ENCODE measurements at places on chromosomes 1 and 21. TPM values are rescaled to one million over a fixed set of nuclear protein-coding genes. Genes with fewer than 3 reads are reported as not detected.

Gene TMEM240
- 0.55 TPM for polyA plus RNA-seq

Gene LDLRAD2
- polyA plus RNA-seq: 0.48 TPM

Gene PTGER3
- 0.24 TPM for polyA plus RNA-seq

Gene TCHHL1
- polyA plus RNA-seq: not detected

Gene NR1I3
- 0.17 TPM for polyA plus RNA-seq

Gene EPHB2
- polyA plus RNA-seq: 0.06 TPM

Gene SLAMF8
- polyA plus RNA-seq: 0.22 TPM

Gene SPRR2G
- polyA plus RNA-seq: not detected

- no peak for DNase-seq
Observed at GRCh38 chr1:240562111-240562590, 49.8 kb downstream of the GREM2 start.

DNA sequence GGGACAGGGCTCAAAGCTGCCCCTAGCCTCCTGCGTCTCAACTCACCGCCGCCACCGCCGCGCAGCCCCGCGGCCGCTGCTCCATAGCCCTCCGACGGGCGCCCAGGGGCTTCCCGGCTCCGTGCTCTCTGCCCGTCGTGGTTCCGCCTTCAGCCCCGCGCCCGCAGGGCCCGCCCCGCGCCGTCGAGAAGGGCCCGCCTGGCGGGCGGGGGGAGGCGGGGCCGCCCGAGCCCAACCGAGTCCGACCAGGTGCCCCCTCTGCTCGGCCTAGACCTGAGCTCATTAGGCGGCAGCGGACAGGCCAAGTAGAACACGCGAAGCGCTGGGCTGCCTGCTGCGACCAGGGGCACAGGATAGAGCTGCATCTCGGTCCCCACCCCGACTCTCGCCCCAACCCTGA is at the start of gene TNFRSF25:
TSS of gene TNFRSF25 (minus strand) at position 151 of the 400 bp plus-strand sequence. CDS start at position 85, 66 bp downstream.
- no peak for DNase-seq

GRCh38 chr1:54653036-54653435 is 11.4 kb downstream of the MROH7 start:
- DNase-seq: no peak

DNA sequence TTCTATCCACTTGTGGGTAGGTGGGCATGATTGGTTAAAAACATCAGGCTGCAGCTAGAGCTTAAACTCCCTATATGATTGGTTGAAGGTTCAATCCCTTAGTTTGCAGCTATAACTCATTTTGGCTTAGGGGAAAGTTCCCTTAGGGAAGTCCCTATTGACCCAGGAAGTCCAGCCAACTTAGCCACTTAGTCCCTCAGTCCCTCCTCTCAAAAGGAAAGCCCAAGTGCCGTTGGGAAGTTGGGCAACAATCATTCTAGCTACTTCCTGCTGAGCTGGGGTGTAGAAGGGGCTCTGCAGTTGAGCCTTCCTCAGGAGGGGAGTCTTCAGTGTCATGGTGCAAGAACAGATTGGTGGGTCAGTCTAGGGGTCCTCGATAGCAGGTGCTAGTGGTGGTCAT is 12.2 kb downstream of the MSTO1 start:
- DNase-seq: no peak

- DNase-seq: no peak
Observed at GRCh38 chr1:36874271-36875060, 159.8 kb downstream of the GRIK3 start.

- no peak for DNase-seq
Observed at GRCh38 chr1:110051262-110051648, 16.8 kb downstream of the STRIP1 start.

GRCh38 chr1:204211046-204211445 is 2.7 kb downstream of the GOLT1A start:
- no peak for DNase-seq

- DNase-seq: no peak
Observed at GRCh38 chr1:63861052-63861691, 87.4 kb downstream of the ROR1 start.

DNA sequence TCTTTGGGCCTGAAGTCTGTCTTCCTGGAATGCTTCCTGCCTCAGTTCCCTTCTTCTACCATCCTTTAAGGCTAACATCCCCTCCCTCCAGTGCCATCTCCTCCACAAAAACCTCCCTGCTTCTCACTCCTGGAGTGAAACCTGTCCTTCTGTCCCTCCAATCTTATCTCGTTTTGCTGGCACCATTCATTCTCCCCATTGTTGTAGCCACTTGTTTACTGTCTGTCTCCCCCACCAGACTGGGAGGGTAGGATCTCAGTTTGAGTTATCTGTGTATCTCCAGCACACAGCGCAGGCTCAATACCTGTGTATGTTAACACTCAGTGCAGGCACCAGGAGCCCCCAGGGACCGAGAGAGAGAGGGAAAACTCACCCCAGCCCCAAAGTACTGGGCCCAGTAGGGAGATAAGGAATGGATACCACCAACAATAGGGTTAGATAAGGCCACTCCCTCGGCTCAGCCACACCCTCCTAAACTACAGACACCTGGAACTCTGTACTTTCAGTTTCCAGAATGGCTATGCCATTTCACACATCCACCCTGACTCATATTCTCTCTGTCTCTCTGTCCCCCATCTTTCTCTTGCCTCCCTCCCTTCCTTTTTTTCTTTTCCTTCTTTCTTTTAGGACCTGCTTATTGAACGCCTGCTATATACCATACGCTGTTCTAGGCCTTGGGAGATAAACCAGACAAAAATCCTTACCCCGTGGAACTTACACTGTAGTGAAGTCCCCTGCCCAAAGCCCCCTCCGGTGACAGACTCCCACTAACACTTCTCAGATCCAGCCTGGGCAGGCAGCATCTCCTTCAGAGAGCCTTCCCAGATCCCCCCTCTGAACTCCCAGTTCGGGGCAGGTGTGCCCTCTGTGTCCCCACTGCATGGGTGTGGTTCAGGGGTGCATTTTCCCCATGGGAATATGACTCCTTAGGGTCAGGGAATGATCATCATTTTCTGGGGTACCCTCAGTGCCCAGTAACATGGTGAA is 3.3 kb upstream of the SSBP3 start:
- DNase-seq: no peak

DNA sequence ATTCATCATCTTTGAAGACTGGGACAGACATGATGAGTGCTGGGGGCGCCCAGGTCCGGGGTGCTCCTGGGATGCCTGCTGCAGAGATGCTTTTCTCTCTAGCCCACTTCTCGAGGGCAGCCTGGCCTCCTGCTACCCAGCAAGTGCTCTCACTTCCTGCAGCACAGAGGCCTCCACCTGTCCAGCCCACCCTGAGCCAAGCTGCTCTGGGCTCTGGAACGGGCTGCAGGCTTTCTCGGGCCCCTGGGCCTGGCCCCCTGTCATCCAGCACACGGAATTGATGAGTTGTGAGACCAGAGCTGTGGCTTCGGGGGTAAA is 469.5 kb upstream of the VAMP3 start:
- no peak for DNase-seq

DNA sequence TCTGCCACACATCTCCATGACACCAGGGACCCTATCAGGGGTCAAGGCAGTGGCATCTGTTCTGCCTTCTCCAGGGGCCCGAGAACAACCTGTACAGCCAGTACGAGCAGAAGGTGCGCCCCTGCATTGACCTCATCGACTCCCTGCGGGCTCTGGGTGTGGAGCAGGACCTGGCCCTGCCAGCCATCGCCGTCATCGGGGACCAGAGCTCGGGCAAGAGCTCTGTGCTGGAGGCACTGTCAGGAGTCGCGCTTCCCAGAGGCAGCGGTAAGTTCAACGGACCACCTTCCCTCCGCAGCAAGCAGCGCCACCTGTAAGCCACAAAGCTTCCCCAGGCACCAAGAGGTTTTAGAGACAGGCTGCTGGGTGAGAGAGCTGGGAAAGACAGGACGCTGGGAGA is 15.9 kb downstream of the MX2 start:
- DNase-seq: no peak

DNA sequence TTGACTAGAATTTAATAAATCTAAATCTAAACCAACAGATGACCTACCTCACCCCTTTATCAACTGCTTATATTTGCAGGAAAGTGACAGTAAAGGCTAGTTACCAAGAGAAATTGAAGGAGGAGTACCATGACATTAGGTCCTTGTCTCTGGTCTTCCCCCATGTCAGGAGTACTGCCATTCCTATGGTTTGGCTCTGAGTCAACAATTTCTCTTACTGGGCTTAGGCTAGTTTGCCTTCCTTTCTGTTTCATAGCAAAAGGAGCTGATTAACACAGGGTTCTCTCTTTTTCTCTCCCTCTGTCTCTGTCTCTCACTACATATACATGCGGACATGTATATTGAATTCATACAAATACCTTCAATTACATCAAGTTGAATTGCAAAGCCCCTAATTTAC is 579.9 kb downstream of the DPYD start:
- DNase-seq: no peak

DNA sequence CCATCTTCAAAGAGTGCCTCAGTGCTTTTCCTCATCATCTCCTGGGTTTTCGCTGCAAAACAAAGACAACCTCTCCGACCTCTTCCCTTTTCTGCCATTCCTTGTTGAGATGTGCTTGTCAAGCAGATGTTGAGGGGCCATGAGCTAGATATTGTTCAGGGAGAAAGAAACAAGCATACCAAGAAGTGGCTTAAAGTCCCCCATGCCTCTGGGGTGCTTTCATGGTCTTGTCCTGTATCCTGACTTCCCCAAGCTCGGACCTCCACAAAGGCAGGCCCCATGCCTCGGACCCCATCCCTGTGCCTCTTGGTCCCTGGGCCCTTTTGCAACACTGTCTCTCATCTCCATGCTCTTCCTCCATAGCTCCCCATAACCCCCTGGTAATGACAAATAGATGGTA is 103.8 kb downstream of the C1orf94 start:
- DNase-seq: no peak

GRCh38 chr21:44792702-44793591 is 8.7 kb downstream of the UBE2G2 start:
- DNase-seq: peak; percentile 42

DNA sequence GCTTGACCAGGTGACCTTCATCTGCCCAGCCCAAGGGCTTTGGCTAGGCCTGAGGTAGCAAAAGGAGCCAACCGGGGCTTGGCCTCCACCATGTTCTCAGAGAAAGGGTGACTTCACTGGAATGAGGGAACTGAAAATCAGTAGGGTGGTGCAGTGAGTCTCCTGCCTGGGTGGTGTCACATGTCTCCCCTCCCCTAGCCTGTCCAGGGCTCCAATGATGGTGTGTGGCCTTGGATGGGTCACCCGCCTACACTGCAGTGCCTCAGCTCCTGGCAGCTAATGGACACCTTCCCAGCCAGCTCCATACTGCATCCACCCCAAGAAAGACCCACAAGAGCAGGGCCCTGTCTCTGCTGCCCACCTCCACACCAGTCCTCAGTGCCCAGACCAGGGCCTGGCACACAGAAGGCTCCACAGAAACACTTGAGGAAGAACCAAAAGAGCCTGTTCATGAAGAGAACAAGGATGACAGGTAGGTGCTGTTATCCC is 678.7 kb downstream of the MATN1 start:
- no peak for DNase-seq

DNA sequence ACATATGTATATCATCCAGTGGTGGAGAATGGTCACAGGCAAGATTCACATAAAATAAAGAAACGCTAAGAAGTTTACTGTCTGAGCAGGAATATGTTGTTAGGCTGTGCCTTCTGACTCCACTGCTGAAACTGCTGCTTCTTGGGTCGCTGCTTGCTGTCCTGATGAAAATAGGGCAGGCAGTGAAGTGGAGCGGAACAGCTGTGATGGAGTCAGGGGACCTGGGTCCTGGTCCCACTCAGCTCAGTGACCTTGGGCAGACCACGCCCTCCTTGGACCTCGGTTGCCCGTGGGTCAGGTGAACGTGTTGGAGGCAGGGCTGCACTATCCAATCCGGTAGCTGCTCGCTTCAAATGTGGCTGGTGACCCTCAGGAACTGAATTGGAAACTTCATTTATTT is 33.4 kb upstream of the IFFO2 start:
- no peak for DNase-seq

DNA sequence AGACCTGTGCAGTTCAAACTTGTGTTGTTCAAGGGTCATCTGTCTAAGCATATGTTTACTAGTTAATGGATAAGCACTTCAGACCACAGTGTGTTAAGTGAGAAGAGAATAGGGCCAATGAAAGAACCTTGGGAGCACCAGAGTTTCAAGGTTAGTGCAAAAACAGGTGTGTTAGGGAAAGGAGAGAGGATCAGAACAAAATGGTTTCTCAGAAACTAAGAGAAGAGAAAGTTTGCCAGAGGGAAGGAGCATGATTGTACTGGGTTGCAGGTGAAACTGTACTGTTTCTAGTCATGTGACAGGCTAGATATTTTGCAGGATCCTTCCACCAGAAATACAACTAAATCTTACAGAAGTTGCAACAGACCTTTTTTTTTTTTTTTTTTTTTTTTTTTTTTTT is 23.3 kb downstream of the RPRD2 start:
- no peak for DNase-seq

DNA sequence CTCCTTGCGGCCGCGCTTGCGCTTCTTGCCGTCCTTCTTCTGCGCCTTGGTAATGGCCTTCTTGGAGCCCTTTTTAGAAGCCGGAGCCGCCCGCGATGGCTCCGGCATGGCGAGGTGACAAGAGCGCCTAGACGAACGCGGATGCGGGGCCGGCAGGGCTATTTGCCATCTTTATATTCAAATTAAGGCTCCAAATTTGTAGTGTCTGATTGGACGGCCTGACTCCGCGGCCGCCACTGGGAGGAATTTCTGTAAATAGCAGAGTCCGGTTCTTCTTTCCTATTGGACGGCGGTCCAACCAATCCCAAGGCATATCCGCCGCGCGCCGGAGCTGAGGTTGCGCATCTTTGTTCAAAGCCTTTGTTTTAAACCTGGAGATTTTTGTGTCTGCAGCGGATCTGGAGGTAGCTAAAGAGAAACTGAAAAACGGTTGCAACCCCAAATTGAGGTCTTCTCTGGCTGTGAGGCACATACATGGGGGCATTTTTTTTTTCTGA is 22.6 kb upstream of the RNF187 start:
- peak; percentile 67 for DNase-seq

- DNase-seq: no peak
Observed at GRCh38 chr1:43554444-43554992, 23.8 kb downstream of the PTPRF start.

GRCh38 chr1:175510914-175511313 is 232.5 kb downstream of the TNR start:
- DNase-seq: no peak

DNA sequence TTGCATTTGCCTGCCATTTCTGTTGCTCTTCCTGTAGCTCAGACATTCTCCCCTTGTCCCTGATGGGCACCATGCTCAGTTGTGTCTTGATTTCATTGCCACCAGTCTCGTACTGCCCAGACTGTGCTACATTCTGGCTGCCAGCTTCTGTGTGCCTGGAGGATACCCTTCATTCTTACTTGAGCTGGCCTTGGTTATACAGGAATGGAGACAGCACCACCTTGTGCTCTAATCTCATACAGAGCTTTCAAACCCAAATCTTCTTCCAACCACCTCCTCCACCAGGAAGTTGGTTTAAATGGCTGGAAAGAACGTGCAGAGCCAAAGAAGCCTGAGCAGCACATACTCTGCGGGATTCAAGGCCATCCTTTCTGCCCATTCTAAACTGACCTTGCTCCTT is 165.3 kb downstream of the SLC35F3 start:
- DNase-seq: no peak

- DNase-seq: no peak
Observed at GRCh38 chr1:185074307-185074706, 28.9 kb downstream of the RNF2 start.

GRCh38 chr1:25568834-25569596 is 25.6 kb downstream of the LDLRAP1 start:
- peak; percentile 74 for DNase-seq

All from psoas muscle (tissue), 8 donors.